ENCODE measurements at places on chromosomes 12 and 14. TPM values are rescaled to one million over a fixed set of nuclear protein-coding genes. Genes with fewer than 3 reads are reported as not detected.

SLC4A8 gene
- 1.2 TPM for polyA plus RNA-seq

DCN gene
- not detected for polyA plus RNA-seq

KRT2 gene
- polyA plus RNA-seq = not detected

TBX5 gene
- polyA plus RNA-seq = not detected

SYNDIG1L gene
- not detected for polyA plus RNA-seq

KLRC3 gene
- not detected for polyA plus RNA-seq

KCNK13 gene
- not detected for polyA plus RNA-seq

LACRT gene
- polyA plus RNA-seq = not detected

CCND2 gene
- polyA plus RNA-seq = 15.0 TPM

C12orf56 gene
- polyA plus RNA-seq = not detected

PMEL gene
- not detected for polyA plus RNA-seq

C3AR1 gene
- polyA plus RNA-seq = not detected

CORO1C gene
- 71.0 TPM for polyA plus RNA-seq

AICDA gene
- 0.52 TPM for polyA plus RNA-seq

IKZF4 gene
- 0.32 TPM for polyA plus RNA-seq

RARG gene
- polyA plus RNA-seq = 2.2 TPM

NEUROD4 gene
- not detected for polyA plus RNA-seq

APEX1 gene
- polyA plus RNA-seq = 181 TPM

GLI1 gene
- 1.1 TPM for polyA plus RNA-seq

MANSC4 gene
- polyA plus RNA-seq = not detected

SERPINA3 gene
- not detected for polyA plus RNA-seq

TMEM30B gene
- polyA plus RNA-seq = 0.07 TPM

TM7SF3 gene
- polyA plus RNA-seq = 41.7 TPM

TAS2R9 gene
- not detected for polyA plus RNA-seq

MVK gene
- 2.8 TPM for polyA plus RNA-seq

SLC10A1 gene
- not detected for polyA plus RNA-seq

Measured in naive B cell (primary cell).